Dermis blood vessel endothelial cell (primary cell): ENCODE measurements at places on chromosomes 7 and 10. TPM values are rescaled to one million over a fixed set of nuclear protein-coding genes. Genes with fewer than 3 reads are reported as not detected.

The ZNF425 gene
- 3.5 and 3.9 TPM in 2 replicates for total RNA-seq

The AGR2 gene
- 0.51 TPM in 1 of 2 replicates, not detected in the other for total RNA-seq

The CRHR2 gene
- total RNA-seq = not detected in 2 replicates

The CFAP58 gene
- 0.85 and 1.2 TPM in 2 replicates for total RNA-seq

The EGR2 gene
- 0.37 and 1.0 TPM in 2 replicates for total RNA-seq

The INSYN2A gene
- not detected in 2 replicates for total RNA-seq

The ADCYAP1R1 gene
- total RNA-seq = not detected in 2 replicates

The STEAP4 gene
- total RNA-seq = not detected in 2 replicates

The IFIT1B gene
- not detected in 2 replicates for total RNA-seq

The PPP1R17 gene
- not detected in 2 replicates for total RNA-seq

The COL17A1 gene
- 0.34 and 0.84 TPM in 2 replicates for total RNA-seq

The SMKR1 gene
- total RNA-seq = 0.09 and 0.17 TPM in 2 replicates
